ENCODE measurements at places on chromosomes 1 and 21. TPM values are rescaled to one million over a fixed set of nuclear protein-coding genes. Genes with fewer than 3 reads are reported as not detected.

The PTGER3 gene
- 0.11 TPM for total RNA-seq

The ZC3H12A gene
- total RNA-seq, result 45.3 TPM

The S100A12 gene
- not detected for total RNA-seq

The FUCA1 gene
- total RNA-seq, result 23.4 TPM

The CFHR4 gene
- not detected for total RNA-seq
